M059J (cell line): ENCODE measurements at places on chromosomes 1 and 21.

- DNase-seq: no peak
Observed at GRCh38 chr1:17007121-17007520, 4.6 kb downstream of the ATP13A2 start.

DNA sequence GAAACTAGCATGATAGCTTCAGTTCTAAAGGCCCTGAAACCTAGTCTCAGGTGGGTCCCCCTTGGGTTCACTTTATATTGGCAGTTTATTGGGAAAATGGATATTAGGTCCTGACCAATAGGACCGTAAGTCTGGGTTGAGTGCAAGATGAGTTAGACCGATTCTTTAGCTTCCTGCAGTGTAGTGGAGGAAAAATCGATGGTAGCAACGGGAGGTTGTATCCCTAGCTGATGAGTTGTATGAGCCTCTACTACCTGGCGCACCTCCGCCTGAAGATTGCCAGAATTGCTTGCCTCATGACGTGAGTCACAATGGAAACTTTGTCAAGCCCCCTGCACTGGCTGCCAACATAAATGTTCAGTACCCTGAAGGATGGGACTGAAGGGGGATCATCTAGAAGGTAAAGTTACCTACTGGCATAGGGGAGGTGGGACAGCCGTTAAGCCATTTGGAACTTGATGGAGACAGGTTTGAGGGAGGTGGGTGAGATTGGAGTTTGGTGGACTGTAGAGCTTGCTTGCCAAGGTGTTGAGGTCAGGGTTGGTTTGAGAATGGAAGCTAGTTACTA is 3.9 kb downstream of the RCC1 start:
- no peak for DNase-seq

DNA sequence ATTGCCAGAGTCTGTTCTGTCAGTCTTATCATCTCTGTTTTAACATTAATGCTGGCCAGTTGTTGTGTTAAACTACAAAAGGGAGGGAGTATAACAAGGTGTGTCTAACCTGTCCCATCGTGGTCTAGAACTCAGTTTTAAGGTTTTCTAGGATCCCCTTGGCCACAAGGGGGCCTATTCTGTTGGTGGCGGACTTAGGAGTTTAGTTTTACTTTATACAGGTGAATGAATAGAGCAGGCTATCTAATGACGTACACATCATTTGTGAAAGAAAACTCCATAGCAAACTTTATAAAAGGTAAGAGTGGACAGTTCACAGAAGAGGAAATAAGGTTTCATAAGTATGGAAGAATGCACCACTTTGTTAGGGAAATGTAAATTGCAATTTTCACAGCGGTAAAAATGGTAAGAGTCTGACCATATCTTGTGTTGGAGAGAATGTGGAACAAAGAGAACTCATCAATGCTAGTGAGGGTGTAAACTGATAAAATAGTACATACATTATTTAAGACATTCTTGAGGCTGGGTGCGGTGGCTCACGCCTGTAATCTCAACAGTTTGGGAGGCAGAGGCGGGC is 2.5 kb upstream of the ATF6 start:
- DNase-seq: peak; percentile 27

- DNase-seq: peak; percentile 93
Observed at GRCh38 chr21:39788383-39788782, 43.4 kb downstream of the IGSF5 start.

DNA sequence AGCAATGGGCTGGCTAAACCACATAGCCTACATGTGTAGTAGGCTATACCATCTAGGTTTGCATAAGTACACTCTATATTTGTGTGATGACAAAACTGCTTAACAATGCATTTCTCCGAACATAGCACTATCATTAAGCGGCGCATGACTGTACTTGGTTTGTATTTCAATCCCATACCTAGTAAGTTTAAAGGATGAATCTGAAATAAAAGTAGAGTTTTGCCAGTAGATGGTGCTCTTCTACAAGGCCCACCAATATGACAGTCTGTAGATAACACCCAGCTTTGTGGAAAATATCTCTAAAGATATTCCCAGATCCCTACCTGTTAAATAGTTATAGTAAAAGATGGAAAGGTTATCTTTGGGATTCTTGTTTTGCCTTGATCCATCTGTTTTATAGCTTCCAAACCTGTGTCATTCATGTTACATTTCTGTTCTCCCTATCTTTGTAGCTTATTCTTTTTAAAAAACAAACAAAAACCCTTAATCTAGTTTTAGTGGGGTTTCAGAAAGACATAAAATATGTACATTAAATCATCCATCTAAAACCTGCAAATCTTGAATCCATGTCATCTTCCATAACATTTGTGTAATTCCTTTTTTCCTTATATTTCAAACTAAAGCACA is 33.9 kb upstream of the ASPM start:
- peak; percentile 49 for DNase-seq
